Stimulated activated CD4-positive, alpha-beta T cell treated with anti-CD3 and anti-CD28 coated beads, Interleukin-12 subunit alpha, Interleukin-12 subunit beta, amount 100 ng/mL, for 24 hours (primary cell): ENCODE measurements at places on chromosomes 12 and 14.

- DNase-seq, result no peak
Measured at GRCh38 chr14:65255583-65256461, 153.5 kb upstream of the MAX start.

DNA sequence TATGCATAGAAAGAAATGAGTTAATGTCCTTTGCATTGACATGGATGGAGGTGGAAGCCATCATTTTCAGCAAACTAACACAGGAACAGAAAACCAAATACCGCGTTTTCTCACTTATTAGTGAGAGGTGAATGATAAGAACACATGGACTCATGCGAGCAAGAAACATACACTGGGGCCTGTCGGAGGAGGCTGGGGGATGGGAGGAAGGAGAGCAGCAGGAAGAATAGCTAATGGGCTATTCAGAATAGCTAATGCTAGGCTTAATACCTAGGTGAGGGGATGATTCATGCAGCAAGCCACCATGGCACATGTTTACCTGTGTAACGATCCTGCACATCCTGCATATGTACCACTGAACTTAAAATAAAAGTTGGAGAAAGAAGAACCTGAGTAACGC lies 29.1 kb upstream of the SYT1 start:
- no peak for DNase-seq

- no peak for DNase-seq
Measured at GRCh38 chr12:113467142-113467501, 4.5 kb downstream of the LHX5 start.

DNA sequence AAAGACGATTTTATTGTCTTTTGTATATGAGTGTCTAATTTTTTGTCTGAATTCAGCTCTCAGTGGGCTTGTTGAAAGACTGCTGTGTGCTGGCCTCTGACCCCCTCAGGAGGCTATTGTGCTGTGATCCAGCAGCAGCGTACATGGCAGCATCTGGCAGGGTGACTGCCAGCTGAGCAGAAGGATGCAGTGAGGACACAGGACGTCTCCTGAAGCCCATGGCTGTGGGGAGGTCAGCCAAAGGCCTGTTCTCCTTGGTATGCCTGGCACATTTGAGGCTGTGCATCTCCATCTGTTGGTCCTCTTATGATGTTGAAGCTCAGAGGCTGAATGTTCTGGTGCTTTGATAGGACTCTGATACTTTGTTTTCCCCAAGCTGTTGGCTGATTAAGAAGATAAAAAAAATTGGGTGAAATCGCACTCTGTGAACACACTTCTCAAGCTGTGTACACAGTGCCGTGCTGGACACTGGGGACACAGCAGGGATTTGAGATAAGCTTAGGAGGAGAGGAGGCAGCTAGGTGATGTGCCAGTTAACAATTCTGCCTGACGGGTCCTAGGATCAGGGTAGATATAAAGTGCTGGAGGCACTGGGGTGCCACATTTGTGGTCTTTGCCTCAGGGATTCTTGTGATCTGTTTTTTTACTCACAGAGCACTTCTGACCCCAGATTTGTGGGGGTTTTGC lies 37.5 kb downstream of the EID3 start:
- DNase-seq, result no peak

- DNase-seq, result no peak
Measured at GRCh38 chr12:27387473-27387872, 54.8 kb downstream of the BMAL2 start.

DNA sequence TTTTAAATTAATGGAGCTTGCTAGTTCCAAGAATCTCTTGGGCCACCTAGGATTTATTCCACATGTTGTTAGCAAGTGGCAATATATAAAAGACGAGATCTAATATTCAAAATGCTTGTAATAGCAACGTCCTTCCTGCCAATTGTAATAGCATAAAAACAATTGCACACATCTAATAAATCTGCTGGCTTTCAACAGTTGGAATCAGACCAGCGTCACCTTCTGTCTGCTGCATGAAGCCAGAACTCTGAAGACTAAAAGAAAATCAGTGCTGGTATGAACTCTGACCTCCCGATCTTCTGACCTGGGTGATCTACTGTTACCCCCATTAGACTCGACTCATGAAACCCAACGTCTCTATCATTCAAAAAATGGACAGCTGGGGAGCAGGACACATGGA lies 100.6 kb downstream of the DIO2 start:
- no peak for DNase-seq

DNA sequence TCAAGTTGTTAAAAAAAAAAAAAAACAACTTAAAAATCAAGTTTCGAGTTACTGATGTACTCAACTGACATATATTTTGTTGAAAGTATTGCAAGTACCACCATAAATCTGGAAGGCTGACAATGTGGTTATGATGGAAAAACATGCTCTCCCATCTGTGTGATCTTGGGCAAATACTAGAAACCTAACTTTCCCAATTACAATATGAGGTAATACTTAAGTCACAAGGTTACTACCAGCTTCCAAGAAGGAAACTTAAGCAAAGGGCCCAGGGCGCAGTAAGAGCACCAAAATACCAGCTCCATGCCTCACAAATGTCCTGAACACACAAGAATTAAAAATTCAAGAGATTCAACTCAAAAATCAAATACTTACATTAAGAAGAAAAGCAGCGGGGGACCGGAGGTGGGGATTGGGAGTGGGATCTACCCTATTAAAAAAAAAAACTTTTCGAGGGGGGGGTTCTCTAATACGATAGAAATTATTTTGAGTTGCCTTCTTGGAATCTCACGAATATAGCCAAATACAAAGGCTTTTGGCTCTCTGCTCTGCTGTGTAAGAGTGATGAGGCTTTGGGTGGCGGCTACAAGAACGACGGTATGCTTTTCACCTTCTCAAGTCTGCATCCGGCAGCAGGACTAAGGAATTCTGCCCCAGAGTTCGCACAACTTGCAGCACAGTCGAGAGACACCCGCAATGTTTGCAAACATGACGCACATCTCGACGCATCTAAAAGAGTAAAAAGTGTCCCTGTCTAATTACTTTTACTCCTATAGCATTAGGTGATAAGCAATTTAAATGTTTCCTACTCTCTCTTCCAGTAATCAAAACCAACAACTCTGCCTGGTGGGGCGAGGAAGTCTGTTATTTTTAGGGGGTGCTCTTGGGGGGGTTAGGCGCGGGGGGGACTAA lies 1.1 kb downstream of the SAV1 start:
- peak; percentile 9 for DNase-seq

DNA sequence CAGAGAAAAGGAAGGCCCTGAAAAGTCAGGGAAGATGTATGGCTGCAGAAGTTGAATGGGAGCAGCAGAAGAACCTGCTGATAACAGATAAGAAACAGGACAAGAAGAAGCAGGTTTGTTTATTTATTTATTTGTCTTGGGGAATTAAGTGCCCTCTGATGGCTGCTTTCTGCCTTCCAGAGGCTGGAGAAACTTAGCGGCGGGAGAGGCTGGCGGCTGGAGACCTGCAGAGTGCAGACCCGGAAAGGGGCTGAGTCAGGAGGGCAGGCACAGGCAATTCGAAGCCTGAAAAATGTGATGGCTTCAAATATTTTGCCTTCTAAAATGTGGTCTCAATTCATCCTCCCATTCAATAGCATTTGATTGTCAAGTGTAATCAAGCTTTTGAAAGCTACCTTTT lies 168.2 kb upstream of the GZMB start:
- DNase-seq, result no peak

- no peak for DNase-seq
Measured at GRCh38 chr14:49460662-49461061, 125.5 kb downstream of the RPS29 start.

DNA sequence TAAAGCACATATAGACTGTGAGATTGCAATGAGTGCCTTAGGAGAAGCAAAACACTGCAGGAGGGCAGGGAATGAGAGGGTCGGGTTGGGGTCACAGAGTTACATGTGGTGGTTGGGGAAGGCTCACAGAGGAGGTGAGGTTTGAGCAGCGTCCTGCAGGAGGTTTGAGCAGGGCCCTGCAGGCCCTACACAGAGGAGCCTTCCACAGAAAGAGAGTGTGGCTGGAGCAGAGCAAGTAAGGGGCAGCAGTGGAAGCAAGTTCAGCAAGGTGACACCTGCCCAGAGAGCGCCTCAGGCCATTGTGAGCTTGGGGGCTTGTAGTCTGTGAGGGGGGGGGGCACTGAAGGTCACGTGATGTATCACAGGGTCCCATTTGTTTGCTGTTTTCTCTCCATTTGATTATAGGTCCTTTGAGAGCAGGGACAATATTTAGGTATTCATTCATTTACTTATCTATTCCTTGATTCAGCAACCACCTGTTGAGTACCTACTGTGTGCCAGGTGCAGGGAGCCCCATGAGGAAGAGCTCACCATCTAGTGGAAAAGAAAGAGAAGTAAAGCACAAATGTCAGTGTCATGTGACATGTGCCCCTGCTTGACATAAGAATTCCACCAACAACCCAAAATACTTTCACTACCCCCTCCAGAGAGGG lies 56.6 kb downstream of the GALNT16 start:
- no peak for DNase-seq

GRCh38 chr12:57939291-57939690 lies 2.1 kb upstream of the ATP23 start:
- DNase-seq, result no peak

DNA sequence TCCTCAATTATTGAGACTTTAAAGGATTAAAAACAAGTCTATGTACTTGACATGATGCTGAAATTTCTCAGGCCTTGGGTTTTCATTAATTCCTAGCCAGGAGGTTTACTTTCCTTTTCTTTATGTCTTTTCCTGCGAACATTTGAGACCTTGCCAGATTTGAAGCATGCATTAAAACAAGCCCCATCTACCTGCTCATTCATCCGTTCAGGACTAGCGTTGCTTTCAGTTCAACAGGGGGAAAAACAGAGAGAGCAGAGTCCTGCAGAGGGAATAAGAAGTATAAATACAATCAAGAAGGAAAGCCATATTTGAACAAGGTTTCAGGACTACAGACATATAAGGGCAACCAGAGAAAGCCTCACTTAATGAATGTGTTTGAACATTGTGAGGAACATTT lies 542.4 kb downstream of the DIO2 start:
- DNase-seq, result no peak

DNA sequence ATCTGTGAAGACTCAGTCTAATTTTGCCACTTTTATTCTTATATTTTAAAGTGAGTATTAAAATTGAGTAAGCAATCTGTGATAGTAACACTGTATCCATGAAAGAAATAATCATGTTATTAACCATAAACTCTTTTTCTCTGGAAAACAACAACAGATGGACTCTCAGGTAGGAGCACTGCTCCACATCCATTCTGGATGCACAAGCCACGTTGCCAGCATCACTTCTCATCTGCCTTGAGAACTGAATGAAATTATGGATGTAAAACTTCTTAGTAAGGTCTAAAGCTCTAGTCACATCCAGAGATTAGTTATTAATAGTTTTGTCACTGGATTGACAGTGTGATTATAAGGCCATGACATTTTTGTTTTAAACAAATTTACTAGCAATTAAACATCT lies 489.1 kb upstream of the SYT1 start:
- no peak for DNase-seq

DNA sequence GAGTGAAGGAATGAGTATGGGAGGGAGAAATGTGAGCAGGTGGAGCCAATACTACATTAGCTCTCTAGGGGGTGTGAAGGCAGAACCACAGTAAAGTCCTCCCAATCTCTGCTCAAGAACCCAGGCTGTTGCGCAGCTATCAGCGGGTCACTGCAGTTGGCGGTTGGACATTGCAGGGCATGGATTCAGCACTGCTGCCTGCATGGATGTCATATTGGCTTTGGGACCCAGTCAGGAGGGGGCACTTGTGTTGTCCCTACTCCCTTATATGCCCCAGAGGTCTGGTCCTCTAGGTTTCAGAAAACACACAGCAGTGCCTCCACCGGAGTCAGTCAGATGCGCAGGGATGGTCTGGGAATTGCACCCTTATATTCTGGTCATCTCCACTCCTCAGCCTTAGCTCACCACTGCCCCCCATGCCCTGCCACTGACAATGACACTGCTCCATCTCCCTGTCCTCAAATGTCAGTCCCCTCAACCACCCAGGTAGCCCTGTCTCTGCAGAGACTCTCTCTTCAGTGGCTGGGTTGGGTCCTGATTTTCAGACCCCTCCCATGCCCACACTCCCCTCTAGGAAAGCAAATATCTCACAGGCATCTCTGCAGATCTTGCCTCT lies 9.6 kb downstream of the ZDHHC22 start:
- no peak for DNase-seq

DNA sequence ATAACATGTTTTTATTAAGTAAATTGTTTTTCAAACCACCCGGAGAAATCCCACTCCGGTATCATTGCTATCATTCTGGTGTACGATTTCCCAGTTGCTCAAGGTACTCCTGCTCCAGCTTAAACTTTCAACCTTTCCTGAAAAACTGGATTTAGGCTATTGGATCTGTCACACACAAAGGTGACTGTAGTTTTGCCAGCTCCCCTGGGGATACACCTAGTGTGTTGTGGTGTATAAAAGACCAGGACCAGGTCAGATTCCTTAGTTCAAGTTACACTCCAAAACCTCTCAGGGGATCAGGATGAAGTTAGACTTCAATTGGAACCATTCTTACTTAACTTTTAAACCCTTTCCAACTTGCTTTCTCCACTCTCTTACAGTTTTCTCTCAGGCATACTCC lies 303.9 kb downstream of the NOVA1 start:
- DNase-seq, result no peak

DNA sequence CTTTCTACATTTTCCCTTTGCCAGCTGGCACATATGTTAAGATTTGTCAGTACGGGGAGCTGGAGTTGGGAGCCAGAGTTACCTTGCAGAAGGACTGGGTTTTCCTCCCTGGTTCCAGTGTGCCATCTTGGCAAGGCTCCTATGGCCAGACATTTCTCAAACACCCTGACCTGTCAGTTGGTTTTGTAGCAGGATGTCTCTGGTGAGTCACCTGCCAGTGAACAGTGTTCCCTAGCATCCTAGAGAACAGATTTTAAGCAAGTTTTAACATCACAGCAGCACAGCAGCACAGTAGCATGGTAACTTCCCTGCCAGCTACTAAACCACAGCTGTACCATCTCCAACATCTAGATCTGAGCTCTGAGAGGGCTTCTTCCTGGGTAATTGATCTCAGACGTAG lies 26.2 kb upstream of the KTN1 start:
- DNase-seq, result no peak

DNA sequence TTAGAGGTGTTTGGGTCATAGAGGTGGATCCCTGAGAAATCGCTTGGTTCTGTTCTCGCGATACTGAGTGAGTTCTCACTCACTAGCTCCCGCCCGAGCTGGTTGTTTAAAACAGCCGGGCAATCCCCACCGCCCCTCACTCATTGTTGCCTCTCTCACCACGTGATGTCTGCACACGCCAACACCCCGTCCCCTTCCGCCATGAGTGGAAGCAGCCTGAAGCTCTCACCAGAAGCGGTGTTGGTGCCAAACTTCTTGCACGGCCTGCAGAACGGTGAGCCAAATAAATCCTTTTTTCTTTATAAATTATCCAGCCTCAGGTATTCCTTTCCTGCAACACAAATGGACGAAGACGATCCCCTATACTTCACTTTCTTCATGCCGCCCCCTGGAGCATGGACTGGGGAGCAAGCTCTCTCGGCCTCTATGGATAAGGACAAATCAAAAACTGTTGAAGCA lies 45.4 kb upstream of the CCND2 start:
- DNase-seq, result no peak

DNA sequence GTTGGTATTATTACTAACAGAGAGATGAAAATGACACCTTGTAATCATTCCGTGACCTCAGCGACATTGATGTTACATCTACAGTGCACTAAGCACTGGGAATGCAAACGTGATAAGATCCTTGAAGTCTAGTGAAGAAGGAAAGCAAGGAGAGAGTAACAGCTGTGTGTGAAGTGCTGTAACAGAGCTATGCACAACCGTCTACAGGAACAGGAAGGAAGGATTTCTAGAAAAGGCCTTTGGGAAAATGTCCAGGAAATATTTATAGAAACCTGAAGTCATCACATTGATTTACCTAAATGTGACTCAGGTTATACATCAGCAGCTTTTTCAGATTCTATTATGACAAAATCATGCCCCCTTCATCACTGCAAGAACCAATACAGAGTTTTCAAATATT lies 304.2 kb upstream of the AMIGO2 start:
- DNase-seq, result no peak
